HepG2 (cell line): ENCODE measurements at places on chromosomes 7 and 10.
A peak's percentile ranks its signal among the peaks of the same experiment; 100 is the strongest.

DNA sequence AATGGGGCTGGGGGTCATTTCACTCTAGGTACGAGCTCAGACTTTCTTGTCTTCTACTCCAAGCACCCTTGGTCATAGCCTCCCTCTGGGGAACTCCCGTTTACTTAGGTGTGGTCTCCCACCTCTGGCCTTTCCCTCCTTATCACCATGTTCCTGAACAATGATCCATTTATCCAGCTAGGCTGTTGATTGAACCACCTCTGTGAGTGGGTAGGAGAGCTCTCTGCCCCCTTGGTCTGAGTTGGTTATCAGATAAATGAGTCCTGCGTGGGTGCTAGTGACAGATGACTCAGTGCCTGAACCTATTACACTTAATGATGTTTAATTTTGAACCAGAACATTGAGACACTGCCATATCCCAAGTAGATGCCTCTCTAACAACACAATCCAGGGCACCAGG lies 9.4 kb downstream of the BLNK start:
- DNase-seq, result no peak

DNA sequence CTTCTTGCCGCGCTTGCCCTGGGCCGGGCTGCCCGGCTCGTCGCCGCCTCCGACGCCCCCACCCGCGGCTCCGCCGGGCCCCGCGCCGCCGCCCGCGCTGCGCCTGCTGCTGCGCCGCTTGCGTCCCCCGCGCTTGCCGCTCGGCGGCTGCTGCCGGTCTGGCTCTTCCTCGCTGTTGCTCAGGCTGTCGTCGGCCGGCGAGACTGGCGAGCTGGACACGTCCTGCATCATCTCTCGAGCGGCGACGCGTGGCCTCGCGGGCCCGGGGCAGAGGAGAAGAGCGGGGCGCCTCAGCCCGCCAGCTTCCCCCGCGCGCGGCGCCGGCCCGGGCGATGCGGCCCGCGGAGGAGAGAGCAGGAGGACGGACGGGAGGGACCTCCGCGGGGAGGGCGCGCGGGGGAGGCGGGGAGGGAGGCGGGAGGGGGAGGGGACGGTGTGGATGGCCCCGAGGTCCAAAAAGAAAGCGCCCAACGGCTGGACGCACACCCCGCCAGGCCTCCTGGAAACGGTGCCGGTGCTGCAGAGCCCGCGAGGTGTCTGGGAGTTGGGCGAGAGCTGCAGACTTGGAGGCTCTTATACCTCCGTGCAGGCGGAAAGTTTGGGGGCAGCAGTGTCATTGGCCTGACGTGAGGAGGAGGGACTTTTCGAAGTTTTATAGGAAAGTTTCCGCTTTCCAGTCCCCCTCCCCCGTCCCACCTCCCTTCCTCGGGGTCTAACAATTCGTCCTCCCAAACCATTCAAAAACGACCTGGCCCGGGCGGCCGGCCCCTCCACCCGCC lies at the start of gene TWIST1:
TSS of gene TWIST1 (minus strand) at position 546 of the 779 bp plus-strand sequence. CDS start at position 231, 315 bp downstream.
- DNase-seq, result no peak

- DNase-seq, result no peak
These were observed 3.1 kb upstream of the NKX2-3 start for GRCh38 chr10:99529591-99530107.

GRCh38 chr7:139618482-139619366 lies 95.2 kb downstream of the CLEC2L start:
- DNase-seq, result peak; percentile 35

DNA sequence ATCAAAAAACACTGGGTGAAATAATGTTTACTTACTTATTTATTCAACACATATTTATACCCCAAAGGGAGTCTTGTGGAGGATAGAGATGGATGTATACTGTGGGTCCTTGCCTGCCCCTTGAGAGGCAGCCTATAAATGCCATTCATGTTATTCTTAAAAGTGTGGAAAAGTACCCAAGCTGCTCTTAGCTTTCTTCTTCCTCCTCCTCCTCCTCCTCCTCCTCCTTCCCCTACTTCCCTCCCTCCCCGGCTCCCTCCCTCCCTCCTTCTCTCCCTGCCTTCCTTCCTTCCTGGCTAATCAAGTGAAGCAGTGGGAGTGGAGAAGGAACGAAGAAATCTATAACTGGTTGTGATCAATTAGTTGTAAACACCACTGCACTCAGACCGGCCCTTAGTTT lies 21.2 kb upstream of the IGF2BP3 start:
- DNase-seq, result no peak

DNA sequence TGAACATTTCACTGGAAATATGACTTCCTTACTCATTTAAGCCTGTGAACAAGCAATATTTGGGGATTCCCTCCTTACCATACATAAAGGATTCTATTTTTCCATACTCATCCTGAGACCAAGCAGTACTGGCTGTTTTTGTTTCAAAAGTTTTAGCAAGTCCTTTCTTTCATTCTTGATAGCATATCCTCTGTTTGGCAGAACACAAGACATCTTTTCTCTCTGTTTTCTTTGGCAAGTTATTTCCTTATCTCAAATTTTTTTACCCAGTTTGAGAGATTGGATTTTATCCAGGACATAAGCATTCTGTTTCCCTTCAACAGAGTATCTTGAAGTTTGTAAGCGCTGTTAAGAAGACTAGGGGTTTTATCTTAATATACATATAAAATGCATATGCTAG lies 3.0 kb upstream of the WASL start:
- no peak for DNase-seq

GRCh38 chr7:26900251-26900650 lies 35.9 kb upstream of the SKAP2 start:
- no peak for DNase-seq
